ENCODE measurements at places on chromosomes 2 and 18.

DNA sequence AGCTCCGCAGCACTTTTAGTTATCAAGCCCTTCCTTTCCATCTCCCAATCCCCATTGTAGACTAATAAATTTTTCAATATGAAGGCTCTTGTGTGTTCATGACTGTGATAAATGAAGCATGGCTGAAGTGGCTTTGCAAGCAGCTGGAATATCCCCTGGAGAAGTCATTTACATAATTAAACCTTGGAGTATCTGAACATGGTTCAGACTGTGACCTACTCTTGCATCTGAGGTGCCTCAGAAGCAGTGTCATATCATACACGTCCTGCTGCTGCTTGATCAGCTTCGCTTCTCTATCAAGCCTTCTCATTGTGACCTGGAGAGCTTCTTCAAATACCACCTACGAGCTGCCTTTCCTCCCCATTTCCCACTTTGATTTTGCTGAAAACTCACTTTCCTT lies 48.4 kb upstream of the ZNF397 start:
- peak; percentile 19 for DNase-seq

GRCh38 chr2:12074126-12074844 lies 327.9 kb downstream of the LPIN1 start:
- DNase-seq, result no peak

DNA sequence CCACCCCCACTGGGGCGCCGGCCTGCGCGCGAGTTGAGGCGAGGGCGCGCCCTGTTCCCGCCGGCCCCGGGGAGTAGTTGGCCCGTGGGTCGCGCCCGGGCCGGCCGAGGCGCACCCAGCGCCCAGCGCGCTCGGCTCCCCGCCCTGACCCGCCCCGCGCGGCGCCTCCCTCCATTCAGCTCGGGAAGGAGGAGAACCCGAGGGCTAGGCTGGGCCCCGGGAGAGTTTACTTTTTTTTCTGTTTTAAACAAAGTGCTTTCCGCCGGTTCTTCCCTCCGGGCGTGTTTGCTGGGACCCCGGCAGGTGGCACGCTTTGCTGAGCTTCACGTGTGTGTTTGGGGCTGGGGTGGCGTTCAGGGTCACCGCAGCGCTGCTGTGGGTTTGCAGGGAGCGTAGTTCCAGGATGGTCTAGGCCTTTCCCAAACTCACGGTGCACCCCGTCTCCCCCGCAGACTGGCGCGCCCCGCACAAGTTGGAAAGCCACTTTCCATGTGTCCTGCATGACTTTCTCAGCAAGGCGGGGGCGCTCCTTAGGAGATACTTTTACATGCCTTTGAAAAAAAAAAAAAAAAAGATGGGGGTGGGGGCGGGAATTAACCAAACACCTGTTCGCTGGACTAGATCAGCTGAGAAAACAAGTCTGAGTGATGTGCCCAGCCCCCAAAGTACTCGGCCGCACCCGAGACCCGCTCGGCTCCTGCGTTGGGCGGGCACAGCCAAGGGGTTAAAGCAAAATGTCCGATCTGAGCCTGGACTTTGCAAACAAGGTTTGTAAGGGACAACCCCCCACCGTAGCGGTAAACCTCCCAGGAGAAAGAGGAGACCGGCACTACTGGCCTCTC lies 825 bp downstream of the ITGA6 start:
- DNase-seq, result peak; percentile 75

- DNase-seq, result peak; percentile 67
These were observed 2.8 kb upstream of the CTDSP1 start for GRCh38 chr2:218396688-218397462.

DNA sequence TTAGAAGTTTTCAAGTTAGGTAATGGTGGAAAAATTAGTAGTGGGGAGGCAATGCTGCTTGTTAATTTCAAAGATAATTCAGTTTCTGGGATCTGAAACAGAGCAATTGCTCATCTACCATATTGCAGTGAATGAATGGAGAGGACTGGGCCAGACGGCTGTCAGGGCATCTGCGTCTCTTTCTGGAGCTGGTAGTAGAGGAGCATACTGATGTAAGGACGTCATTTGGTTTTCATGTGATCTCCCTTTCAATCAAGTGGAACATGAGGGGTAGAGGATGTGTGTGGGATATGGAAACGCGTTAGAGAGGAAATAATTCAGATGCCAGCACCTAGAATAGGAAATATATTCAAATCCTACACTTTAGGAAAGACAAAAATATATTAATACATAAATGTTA lies 490.3 kb downstream of the ADCYAP1 start:
- DNase-seq, result no peak

- DNase-seq, result peak; percentile 57
These were observed 124.5 kb downstream of the WDR7 start for GRCh38 chr18:56775701-56776100.

GRCh38 chr2:178478130-178478438 lies 316 bp downstream of the FKBP7 start:
- DNase-seq, result peak; percentile 24

DNA sequence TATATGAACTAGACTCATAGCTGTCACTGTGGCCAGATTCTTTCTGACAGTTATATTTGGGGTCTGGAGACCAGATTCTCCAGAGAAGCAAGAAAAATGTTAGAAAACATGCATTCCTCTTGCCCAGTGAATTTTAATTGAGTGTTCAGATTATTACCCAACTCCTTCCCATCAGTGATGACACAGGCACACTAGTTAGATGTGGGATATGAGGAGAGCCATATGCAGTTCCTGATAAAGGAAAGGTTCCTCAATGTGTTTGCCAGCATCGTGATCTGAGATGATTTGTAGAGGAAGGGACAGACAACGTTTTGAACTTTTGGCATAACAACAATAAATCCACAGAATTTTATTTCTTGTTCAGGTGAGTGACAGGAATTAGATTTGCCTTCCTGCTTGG lies 308.6 kb downstream of the PIEZO2 start:
- DNase-seq, result no peak

- no peak for DNase-seq
These were observed 38.4 kb upstream of the ZSWIM2 start for GRCh38 chr2:186887107-186888090.

GRCh38 chr2:58377181-58377580 lies 136.1 kb upstream of the FANCL start:
- no peak for DNase-seq

DNA sequence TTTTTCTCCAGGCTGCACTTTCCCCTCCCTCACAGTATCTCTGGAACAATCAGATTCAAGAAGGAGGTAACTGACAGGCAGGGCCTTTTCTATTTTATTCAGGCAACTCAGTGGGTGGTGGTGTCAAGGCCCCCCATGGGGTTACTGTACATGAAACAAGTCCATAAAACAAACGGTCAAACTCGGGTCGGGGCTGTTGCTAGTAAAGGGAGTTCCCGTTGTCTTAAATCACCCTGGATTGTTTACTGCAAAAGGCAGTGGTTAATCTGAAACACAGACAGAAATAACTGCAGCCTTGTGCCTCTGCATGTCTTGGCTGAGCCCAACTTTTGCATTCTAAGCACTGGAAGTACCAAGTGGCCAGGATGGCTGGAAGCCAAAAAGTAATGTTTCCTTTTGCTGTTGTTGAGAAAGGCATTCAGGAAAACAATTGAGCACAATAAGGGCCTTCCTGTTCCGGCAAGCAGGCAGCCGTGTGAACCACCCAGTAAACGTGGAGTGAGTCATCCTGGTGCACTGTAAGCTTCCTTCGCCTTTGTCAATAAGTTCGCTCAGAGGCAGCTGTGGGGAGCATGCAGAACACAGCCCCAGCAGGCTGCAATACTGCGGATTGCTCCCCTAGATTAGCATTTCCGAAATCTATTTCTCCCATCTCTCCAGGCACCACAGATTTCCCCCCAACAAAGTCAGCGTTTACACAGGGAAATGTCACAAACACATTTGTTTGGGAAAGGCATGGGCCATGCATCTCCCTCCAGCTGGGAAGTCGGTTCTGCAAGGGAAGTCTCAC lies 149.6 kb downstream of the IRS1 start:
- DNase-seq, result no peak

DNA sequence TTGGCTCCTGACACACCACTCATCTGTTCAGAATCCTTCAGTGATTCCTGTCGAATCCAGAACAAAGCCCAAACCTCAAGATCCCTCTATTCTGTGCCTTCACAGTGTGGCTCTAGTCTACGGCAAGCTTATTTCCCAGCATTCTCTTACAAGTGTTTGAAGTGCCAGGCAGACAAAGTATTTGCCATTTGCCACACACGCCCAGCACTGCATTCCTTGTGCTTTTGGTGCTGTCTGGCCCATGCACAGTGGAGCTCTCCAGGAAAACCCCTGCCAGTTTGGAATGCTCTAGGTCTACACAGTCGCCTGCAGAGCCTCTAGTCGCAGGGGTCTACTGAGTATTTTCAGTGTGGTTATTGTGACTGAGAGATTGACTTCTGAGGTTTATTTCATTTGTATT lies 258.6 kb upstream of the RAB12 start:
- DNase-seq, result no peak

DNA sequence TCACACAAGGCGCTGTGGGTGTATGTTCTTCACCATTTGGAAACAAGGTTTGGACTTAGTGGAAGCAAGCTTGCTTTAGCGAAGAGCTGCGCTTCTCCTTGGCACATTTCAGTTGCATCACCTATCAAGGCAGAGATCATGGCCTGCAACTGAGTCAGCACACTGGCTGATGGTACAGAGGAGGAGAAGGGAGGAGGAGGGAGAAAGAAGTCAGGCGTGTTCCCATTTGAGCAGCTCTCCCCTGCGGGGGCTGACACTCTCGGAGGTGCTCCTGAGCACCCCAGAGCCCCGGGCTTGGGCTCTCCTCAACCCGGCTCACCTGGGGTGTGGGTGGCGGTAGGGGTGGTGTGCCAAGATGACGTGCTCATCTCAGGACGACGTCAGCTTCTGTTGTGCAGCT lies 6.0 kb upstream of the SERPINB5 start:
- DNase-seq, result no peak

DNA sequence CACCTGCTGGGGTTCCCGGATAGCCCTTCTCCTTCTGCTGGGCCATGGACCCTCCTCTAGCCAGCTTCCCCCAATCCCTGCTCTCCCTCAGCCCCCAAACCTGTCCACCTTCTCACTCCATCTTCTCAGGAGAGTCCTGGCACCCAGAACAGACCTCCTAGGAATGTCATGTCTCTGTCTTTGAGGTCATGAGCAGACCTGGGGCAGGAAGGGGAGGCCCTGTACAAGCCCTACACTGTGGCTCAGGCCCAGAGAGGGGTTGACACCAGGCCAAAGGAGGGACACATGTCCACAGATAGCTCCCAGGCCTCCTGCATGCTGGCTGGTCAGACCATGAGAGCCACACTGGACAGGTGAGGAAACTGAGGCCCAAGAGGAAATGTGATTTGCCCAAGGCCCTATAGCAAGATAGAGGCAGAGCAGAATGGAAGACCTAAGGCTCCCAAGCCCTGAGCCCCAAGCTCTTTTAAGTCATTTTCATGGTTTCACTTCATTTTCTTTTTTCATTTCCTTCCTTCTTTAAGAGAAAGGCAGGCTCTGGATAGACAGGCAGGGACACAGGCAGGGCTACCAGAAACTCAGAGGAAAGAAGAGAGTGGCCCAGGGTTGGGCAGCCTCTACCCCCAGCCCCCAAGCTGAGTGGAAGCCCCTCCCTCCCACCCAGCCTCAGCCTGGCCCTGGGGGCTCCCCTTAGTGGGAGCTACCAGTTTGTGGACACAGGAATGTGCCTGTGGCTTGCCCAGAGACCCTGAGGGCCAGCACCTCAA lies 159.7 kb downstream of the SMAD7 start:
- no peak for DNase-seq

DNA sequence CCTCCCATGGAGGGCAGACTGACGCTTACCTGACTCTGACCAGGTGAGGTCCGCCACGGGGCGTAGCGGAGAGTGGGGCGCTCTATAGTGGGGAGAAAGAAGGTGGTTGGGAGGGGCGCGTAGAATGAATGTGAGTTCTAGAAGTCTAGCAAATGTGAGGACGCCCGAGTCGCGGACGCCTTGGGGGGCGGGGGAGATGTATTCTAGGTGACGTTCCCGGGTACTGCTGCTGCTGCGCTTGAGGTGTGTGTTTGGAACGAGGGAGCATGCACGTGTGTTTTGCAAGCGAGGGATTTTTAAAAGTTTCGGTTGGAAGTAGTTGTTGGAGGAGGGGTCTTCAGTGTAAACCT lies 758 bp downstream of the RIF1 start:
- peak; percentile 62 for DNase-seq

DNA sequence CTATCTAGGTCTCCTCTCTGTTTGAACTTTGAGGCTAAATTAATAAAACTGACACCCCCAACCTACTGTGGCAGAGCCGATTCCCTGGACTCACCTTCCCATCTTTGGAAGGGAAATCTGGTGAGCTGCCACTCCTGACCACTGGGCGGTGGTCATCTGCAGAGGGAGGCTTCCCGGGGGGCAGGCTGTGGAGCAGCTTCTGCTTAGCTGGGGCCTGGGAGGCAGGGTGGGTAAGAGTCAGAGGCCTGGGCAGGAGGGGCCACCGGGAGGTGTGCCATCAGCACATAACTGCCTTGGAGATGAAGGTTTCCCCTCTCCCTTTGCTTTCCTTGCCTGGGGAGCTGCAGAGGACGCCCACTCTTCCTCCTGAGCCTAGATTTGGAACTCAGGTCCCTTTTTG lies 2.3 kb upstream of the NPPC start:
- DNase-seq, result no peak

DNA sequence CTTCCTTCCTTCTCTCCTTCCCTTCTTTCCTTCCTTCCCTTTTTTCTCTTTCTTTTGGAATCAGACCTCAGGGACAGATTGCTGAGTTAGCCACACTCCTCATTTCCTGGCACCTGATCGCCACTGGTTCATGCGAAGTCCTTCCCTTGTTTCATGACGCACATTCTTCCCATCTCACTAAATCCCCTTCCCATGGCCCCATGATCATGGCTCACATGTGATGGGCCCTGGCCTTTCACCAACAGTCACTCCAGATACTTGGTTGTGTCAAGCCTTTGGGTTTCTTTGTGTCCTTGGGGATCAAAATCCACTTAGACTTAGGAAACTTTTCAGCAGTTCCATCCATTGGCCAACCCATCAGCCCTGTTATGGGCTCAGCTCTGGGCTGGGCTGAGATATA lies 23.8 kb upstream of the ASPRV1 start:
- DNase-seq, result no peak

GRCh38 chr2:31347319-31347718 lies 67.2 kb downstream of the XDH start:
- no peak for DNase-seq

GRCh38 chr2:223779877-223780276 lies 57.5 kb downstream of the AP1S3 start:
- no peak for DNase-seq

GRCh38 chr2:32227492-32227891 lies 37.2 kb downstream of the NLRC4 start:
- no peak for DNase-seq

GRCh38 chr2:178211943-178212342 lies 17.6 kb downstream of the OSBPL6 start:
- DNase-seq, result peak; percentile 26
